ENCODE measurements at places on chromosomes 16 and 17. TPM values are rescaled to one million over a fixed set of nuclear protein-coding genes. Genes with fewer than 3 reads are reported as not detected.

DNA sequence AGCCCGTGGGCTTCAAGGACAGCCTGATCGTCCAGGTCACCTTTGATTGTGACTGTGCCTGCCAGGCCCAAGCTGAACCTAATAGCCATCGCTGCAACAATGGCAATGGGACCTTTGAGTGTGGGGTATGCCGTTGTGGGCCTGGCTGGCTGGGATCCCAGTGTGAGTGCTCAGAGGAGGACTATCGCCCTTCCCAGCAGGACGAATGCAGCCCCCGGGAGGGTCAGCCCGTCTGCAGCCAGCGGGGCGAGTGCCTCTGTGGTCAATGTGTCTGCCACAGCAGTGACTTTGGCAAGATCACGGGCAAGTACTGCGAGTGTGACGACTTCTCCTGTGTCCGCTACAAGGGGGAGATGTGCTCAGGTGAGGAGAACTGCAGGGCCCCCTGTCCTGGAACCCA is 31.5 kb upstream of the EFCAB13 start:
- no peak overlapping the region for H3K27ac ChIP-seq
- H3K4me1 ChIP-seq, result no peaks in the 10 kb centered on the region
- H3K36me3 ChIP-seq, result no peaks in the 10 kb centered on the region
- no peak for DNase-seq
- no peaks in the 10 kb centered on the region for H3K27me3 ChIP-seq
- no peak overlapping the region for H3K4me3 ChIP-seq

DNA sequence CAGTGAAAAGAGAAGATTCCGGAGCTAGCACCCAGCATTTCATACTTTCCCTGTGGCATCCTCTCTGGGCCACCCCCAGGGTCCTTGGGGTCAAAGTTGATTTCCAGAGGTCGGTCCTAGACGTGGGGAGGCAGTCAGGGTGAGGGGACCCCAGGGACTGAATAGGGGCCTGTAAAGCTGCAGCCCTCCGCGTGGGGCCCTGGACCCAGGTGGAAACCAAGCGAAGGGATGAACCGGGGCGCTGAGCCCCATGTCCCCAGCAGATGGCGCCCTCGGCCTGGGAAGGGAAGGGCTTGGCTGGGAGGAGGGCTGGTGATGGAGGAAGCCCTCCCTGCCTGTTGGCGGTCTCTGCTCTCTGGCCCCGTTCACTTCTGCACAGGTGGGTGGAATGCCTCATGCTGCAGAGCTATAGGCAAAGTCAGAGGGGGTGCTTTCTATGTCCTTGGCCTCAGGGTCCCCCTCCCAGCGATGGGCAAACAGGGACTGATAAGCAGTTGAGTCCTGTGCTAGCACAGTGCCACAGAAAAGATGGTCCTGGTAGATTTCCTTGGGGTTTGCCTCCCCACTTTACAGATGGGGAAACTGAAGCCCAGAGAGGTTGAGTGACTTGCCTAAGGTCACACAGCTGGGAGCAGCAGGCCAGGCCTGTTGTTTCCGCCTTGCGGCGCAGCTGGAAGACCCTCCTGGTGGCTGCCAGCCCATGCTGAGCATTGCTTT is 163.4 kb upstream of the CIBAR2 start:
- no peak overlapping the region for H3K4me3 ChIP-seq
- H3K36me3 ChIP-seq, result no peaks in the 10 kb centered on the region
- no peaks in the 10 kb centered on the region for H3K4me1 ChIP-seq
- H3K27ac ChIP-seq, result no peak overlapping the region
- peak; percentile 36 for DNase-seq
- no peaks in the 10 kb centered on the region for H3K27me3 ChIP-seq

- no peaks in the 10 kb centered on the region for H3K4me1 ChIP-seq
- no peak overlapping the region for H3K4me3 ChIP-seq
- no peak for DNase-seq
- no peaks in the 10 kb centered on the region for H3K27me3 ChIP-seq
- no peaks in the 10 kb centered on the region for H3K36me3 ChIP-seq
- H3K27ac ChIP-seq, result no peak overlapping the region
Observed at GRCh38 chr16:53576210-53576609, 73.2 kb upstream of the AKTIP start.

ORAI3 gene
- 33.9 TPM for total RNA-seq

DNA sequence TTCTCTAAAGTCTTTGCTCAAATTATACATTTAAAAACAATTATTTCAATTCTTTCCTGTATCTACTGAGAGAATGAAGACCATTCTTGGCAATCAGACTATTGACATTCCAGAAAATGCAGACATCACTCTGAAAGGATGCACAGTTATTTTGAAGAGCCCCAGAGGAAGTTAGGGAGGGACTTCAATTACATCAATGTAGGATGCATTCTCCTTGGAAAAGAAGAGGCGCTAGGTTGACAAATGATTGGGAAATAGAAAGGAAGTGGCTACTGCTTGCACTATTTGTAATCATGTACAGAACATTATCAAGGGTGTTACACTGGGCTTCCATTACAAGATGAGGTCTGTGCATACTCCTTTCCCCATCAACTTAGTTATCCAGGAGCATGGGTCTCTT is 74.3 kb downstream of the SSH2 start:
- DNase-seq, result no peak
- H3K4me3 ChIP-seq, result no peak overlapping the region
- H3K27me3 ChIP-seq, result no peaks in the 10 kb centered on the region
- H3K4me1 ChIP-seq, result peaks cover 6% of the 10 kb centered on the region
- no peaks in the 10 kb centered on the region for H3K36me3 ChIP-seq

GRCh38 chr17:34163123-34163522 is 92.0 kb upstream of the CCL2 start:
- no peaks in the 10 kb centered on the region for H3K36me3 ChIP-seq
- H3K4me3 ChIP-seq, result no peak overlapping the region
- H3K27me3 ChIP-seq, result no peaks in the 10 kb centered on the region
- no peak overlapping the region for H3K27ac ChIP-seq
- H3K4me1 ChIP-seq, result no peaks in the 10 kb centered on the region

ADAP2 gene
- total RNA-seq, result 16.0 TPM

DNA sequence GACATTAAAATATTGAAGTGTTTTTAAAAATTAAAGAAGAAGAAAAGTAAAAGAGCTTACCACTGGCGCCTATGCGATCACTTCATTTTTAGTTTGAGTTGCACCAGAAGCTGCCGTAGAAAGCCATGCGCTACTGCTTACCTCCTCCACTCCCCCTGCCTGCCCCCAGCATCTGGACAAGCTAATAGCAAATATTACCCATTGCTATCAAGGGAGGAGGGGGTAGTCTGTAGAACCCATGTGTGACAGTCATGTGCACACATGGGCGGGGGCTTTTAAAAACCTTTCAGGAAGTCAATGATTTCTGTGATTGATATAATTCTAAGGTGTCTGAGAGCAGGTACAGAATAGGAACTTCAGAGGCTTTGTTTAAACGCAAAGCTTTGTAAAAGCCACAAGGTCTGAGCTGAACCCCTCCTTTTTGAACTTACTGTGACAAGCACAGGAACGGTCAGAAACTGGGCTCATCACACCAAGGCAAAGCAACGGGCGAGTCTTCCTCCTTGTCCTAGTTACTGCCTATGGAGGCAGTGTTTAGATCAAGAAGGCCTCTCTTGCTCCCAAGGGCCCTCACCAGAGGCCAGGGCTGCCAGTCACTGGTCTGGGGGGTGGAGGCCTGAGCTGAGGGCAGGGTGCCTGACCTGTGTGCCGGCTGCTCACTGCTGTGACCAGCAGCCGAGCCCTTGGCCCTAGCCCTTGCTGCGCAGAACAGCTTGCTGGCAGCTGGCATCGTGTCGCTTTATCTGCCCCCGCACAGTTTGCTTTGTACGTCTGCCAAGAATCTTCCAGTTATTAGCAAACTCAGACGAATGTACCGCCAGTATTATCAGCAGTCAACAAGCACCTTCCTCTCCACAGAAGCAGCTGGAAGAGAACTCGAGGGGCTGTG is 15.0 kb downstream of the GINS2 start:
- peak overlapping the region; percentile 23 for H3K27ac ChIP-seq
- no peaks in the 10 kb centered on the region for H3K27me3 ChIP-seq
- peaks cover 9% of the 10 kb centered on the region for H3K4me1 ChIP-seq
- peaks cover 75% of the 10 kb centered on the region for H3K36me3 ChIP-seq
- DNase-seq, result peak; percentile 75

IRX5 gene
- total RNA-seq, result 45.6 TPM

KCNH4 gene
- total RNA-seq, result not detected

DNA sequence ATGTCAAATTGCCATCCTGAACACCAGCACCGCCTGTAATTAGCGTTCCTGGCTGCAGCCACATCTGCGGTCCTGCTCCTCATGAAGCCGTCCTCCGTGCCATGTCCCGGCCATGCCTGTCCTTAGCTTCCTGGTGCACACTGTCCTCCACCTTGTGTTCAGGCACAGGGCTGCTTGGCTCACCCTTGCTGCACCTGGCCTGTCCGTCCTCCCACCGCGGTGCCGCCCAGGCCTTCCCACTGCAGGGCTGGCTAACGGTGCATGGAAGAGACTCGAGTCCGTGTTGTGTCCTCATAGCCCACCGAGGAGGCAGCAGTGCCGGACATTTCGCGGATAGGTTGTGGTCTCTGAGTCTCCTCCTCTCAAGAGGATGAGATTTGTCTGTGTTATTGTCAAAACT is 20.4 kb downstream of the DUSP14 start:
- H3K27ac ChIP-seq, result no peak overlapping the region
- peaks cover 16% of the 10 kb centered on the region for H3K36me3 ChIP-seq
- H3K4me1 ChIP-seq, result no peaks in the 10 kb centered on the region
- H3K4me3 ChIP-seq, result no peak overlapping the region

GRCh38 chr17:41523225-41523593 is 4.5 kb upstream of the KRT15 start:
- H3K4me1 ChIP-seq, result peaks cover 57% of the 10 kb centered on the region
- H3K4me3 ChIP-seq, result peak overlapping the region; percentile 55
- DNase-seq, result no peak
- H3K36me3 ChIP-seq, result no peaks in the 10 kb centered on the region
- no peak overlapping the region for H3K27ac ChIP-seq

- peaks cover 7% of the 10 kb centered on the region for H3K4me1 ChIP-seq
- DNase-seq, result no peak
- H3K27ac ChIP-seq, result peak overlapping the region; percentile 72
- H3K27me3 ChIP-seq, result no peaks in the 10 kb centered on the region
Observed at GRCh38 chr16:22220714-22221113, 14.6 kb downstream of the EEF2K start.

GRCh38 chr17:49875685-49876084 is 27.8 kb upstream of the TAC4 start:
- no peak overlapping the region for H3K4me3 ChIP-seq
- DNase-seq, result no peak
- peaks cover 21% of the 10 kb centered on the region for H3K4me1 ChIP-seq
- H3K36me3 ChIP-seq, result no peaks in the 10 kb centered on the region
- no peaks in the 10 kb centered on the region for H3K27me3 ChIP-seq
- no peak overlapping the region for H3K27ac ChIP-seq
